ENCODE measurements at places on chromosomes 6 and 20. TPM values are rescaled to one million over a fixed set of nuclear protein-coding genes. Genes with fewer than 3 reads are reported as not detected.

DNA sequence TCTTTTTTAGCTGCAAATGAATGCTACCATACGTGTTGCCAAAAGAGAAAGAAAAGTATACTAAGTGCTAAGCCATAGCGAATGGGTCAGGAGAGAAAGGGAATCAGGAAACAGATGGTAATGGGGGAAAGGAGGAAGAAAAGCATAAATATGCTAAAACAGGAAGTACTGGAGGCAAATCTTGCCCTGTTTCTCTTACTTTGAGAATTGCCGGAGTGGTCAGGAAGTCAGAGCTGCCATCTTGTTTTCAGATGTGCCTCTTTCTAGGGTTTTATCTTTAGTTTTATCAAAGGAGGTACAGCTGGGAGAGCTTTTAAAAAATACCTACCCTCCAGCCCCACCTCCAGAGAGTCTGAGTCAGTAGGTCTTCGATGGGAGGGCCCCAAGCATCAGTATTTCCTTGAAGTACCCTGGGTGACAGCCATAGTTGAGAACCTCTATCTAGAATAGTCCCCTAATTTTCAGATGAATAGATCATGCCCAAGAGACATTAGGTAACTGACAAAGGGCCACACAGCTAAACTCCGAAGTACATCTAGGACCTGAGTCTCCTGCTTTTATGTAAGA, 193.3 kb downstream of the CLIC5 start:
- no peak for DNase-seq

- no peak for DNase-seq
These were observed 74.0 kb upstream of the RALGAPA2 start for GRCh38 chr20:20786428-20786827.

GRCh38 chr6:40512340-40512739, 74.8 kb downstream of the LRFN2 start:
- no peak for DNase-seq

Gene UNC5CL
- polyA plus RNA-seq = 0.02 TPM

GRCh38 chr6:158191032-158191431, 22.9 kb downstream of the GTF2H5 start:
- no peak for DNase-seq
